ENCODE measurements at places on chromosomes 4 and X. TPM values are rescaled to one million over a fixed set of nuclear protein-coding genes. Genes with fewer than 3 reads are reported as not detected.

DNA sequence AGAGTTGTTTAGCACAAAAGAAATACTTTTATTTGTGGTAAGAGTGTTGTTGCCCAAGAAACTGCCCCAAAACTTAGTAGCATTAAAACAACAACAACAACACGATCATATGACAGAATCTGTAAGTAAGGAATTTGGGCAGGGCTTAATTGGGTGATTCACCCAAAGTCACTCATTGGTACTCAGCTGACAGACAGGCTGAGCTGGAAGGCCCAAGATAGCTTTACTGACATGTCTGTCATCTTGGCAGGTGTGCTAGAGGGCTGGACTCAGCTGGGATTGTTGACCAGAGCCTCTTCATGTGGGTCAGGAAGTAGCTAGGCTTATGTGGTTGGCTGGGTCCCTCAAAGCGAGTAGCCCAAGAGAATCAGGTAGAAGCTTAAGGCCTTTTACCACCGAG lies 52.3 kb downstream of the KIAA0232 start:
- H3K4me1 ChIP-seq = peaks cover 2% of the 10 kb centered on the region
- H3K27ac ChIP-seq = no peak overlapping the region
- no peak for DNase-seq
- peaks cover 29% of the 10 kb centered on the region for H3K36me3 ChIP-seq

GRCh38 chr4:106473515-106473914 lies 104.9 kb upstream of the GIMD1 start:
- no peaks in the 10 kb centered on the region for H3K36me3 ChIP-seq
- H3K27me3 ChIP-seq = no peaks in the 10 kb centered on the region
- no peaks in the 10 kb centered on the region for H3K4me1 ChIP-seq
- no peak for DNase-seq
- H3K4me3 ChIP-seq = no peak overlapping the region

Gene TCEAL6
- not detected for total RNA-seq

DNA sequence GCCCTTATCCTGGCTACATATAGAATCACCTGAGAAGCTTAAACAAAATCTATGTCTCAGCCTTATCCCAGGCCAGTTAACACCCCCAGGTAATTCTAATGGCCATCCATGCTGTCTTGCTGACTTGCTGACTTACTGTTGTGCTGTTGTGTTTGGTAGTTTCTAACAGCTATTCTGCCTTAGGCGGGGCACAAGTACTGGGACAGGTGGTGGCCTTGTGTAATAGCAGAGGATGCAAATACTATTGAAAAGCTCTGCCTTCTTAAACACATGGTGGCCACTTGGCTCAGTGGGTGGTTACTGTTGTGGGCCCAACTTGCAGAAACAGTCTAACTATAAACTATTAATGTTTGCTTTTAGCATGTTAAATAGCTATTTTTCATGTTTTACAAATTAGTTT lies 56.2 kb downstream of the CDS1 start:
- H3K36me3 ChIP-seq = no peaks in the 10 kb centered on the region
- no peak overlapping the region for H3K27ac ChIP-seq
- peaks cover 2% of the 10 kb centered on the region for H3K27me3 ChIP-seq
- no peaks in the 10 kb centered on the region for H3K4me1 ChIP-seq
- H3K4me3 ChIP-seq = no peak overlapping the region

- H3K27me3 ChIP-seq = peaks cover 15% of the 10 kb centered on the region
- peaks cover 2% of the 10 kb centered on the region for H3K4me1 ChIP-seq
- no peak overlapping the region for H3K4me3 ChIP-seq
- DNase-seq = no peak
- H3K36me3 ChIP-seq = peaks cover 14% of the 10 kb centered on the region
- H3K27ac ChIP-seq = no peak overlapping the region
Measured at GRCh38 chr4:77344001-77344400, 187.0 kb downstream of the CCNG2 start.

Gene REPS2
- not detected for total RNA-seq

GRCh38 chrX:140664939-140665338 lies 44.6 kb upstream of the LINC00632 start:
- no peak overlapping the region for H3K4me3 ChIP-seq
- no peak overlapping the region for H3K27ac ChIP-seq
- H3K4me1 ChIP-seq = no peaks in the 10 kb centered on the region
- no peak for DNase-seq
- H3K36me3 ChIP-seq = no peaks in the 10 kb centered on the region

Gene YY2
- 1.3 TPM for total RNA-seq

DNA sequence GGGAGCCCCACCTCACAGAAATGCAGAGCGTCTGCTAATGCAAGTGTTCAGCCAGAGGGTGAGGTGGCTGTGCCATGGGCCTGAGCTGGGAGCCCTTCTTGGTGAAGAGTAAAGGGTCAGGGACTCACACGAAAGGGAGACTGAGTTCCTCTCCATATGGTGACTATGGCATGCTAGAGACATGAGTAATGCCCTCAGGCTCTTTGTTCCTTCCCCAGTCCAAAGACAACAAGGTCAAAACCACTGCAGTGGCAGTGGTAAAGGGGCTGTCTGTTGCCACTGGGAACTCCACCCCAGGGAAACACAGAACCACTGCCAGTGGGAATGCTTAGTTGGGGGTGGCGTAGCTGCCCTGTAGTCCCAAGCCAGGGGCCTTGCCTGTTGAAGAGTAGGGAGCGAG lies 22.4 kb downstream of the RAB40AL start:
- no peak overlapping the region for H3K4me3 ChIP-seq
- H3K27ac ChIP-seq = no peak overlapping the region
- DNase-seq = no peak
- H3K36me3 ChIP-seq = no peaks in the 10 kb centered on the region
- no peaks in the 10 kb centered on the region for H3K4me1 ChIP-seq

Gene MAGEE1
- 3.3 TPM for total RNA-seq

DNA sequence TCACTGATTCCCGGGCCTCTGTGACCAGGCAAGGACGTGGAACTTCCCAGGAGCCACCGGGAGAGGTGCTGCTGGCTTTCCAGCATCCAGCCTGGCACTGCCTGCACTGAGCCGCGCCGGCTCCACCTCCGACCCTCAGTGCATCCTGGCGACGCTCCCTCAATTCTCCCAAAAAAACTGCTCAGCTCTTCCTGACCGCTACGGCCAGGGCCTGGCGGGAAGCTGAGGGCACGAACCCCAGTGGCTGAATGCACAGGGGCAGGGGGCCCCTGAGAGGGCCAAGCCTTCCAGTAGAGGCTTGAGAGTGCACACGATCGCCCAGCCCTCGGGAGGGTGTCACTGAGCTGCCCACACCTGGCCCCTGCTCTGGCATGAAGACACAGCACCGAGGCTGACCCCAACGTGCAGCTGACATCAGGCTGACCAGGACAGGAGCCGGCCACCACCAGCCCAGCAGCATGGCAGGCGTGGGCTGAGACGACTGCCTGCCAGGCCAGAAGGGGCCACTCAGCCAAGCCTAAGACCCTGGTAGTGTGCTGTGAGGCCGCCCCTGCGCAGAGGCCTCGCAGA lies 6.9 kb downstream of the CTBP1 start:
- no peak overlapping the region for H3K27ac ChIP-seq
- peaks cover 37% of the 10 kb centered on the region for H3K4me1 ChIP-seq
- DNase-seq = no peak
- no peaks in the 10 kb centered on the region for H3K27me3 ChIP-seq

DNA sequence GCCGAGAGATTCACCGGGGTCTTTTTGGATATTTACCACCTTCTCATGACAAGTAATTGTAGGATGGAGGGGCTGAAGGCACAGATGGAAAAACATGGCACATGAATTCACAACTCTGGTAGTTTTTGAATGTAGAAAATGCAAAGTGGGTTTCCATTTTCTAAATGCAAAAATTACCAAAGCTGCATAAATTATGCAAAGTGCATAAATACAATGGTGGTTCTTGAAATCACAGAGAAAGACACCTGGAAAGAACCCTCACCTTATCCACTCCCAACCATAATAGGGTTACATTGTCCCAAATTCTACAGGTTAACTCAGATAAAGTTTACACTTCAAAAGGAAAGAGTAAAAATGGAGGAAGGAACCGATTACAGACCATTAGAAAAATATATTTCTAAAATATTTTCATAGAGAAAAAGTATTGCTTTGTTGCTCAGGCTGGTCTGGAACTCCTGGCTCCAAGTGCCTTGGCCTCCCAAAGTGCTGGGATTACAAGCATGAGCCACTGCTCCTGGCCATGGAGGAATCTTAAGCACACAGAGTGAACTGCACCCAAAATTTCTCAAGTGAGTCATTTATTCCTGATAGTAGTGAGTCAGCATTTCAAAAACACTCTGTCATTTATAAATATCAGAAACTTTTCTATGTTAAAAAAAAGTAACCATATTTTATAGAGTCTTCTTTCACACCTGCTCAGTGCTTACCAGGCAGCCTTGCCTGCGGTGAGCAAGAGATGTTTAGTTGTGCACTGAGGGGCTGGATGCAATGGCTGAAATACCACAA lies 101.4 kb downstream of the FIP1L1 start:
- no peak overlapping the region for H3K4me3 ChIP-seq
- no peak for DNase-seq
- H3K36me3 ChIP-seq = no peaks in the 10 kb centered on the region
- H3K27ac ChIP-seq = no peak overlapping the region
- H3K4me1 ChIP-seq = peaks cover 1% of the 10 kb centered on the region

DNA sequence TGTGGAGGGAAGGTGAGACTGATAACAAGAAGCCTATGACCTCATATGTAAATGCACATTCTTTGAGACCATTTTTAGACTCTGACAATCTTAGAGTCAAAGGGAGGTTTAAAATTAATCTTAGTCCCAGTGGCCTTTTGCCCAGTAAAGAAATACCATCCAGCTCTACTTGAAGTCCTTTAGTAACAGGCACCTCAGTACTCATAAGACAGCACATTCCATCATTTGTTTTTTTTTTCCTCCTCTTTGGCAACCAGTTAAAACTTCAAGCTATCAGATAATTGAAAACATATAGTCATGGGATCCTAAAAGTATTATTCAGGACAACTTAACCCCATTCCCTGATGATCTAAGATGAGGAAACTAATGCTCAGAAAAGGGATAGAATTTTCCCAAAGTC lies 4.6 kb downstream of the EDA2R start:
- no peak overlapping the region for H3K4me3 ChIP-seq
- H3K4me1 ChIP-seq = peaks cover 7% of the 10 kb centered on the region
- peaks cover 1% of the 10 kb centered on the region for H3K36me3 ChIP-seq

Gene PNMA6E
- not detected for total RNA-seq

GRCh38 chr4:175339100-175339707 lies 421.0 kb downstream of the ADAM29 start:
- no peaks in the 10 kb centered on the region for H3K36me3 ChIP-seq
- H3K4me1 ChIP-seq = no peaks in the 10 kb centered on the region
- no peak overlapping the region for H3K27ac ChIP-seq
- H3K4me3 ChIP-seq = no peak overlapping the region
- no peak for DNase-seq

All from activated CD8-positive, alpha-beta memory T cell treated with anti-CD3 and anti-CD28 coated beads, Interleukin-2, amount 10 ng/mL, durations not matched to agents 7 days and 5 days (primary cell).